WERI-Rb-1 (cell line): ENCODE measurements at places on chromosomes 4 and X.

- DNase-seq = no peak
Measured at GRCh38 chr4:6944301-6945051, 34.9 kb downstream of the TBC1D14 start.

DNA sequence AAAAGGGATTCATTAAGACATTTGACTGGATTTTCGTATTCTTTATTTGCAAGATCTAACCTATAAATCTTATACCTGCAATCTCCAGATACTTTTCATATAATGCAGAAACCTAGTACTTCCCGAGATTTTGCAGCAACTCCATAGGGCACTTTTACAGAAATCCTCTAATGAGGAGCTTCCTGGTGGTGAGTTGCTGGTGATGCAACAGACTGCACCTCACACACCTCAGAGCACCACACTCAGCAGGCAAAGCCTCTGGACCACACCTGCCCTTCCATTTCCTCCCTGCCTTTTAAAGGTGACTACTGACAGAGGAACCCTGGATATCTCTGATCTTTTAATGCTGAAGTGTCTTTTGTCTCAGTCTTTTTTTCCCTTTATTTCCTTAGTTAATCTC lies 289.4 kb downstream of the TRAM1L1 start:
- no peak for DNase-seq

DNA sequence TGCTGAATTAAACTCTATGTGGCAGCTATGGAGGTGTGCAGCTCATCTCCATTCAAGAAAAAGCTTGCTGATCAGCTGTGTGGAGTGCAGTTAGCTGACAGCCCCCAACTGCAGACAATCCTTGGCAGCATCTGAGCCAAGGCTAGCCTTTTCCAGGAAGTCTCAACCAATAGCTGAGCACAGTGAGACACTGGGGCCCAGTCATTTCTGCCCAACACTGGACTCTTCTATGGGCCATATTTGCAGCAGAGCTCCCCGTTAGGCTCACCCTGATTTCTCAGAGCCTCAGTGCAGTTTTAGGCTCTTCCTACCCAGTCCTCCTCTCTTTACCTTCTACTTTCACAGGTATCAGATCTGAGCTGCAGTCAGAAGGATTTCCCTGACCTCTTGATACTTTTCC lies 12.9 kb downstream of the DDX53 start:
- DNase-seq = no peak

GRCh38 chr4:47933840-47934239 lies 19.5 kb upstream of the NFXL1 start:
- no peak for DNase-seq

GRCh38 chr4:7785017-7785416 lies 154.6 kb downstream of the AFAP1 start:
- DNase-seq = no peak
